ENCODE measurements at places on chromosomes 12 and 14.

DNA sequence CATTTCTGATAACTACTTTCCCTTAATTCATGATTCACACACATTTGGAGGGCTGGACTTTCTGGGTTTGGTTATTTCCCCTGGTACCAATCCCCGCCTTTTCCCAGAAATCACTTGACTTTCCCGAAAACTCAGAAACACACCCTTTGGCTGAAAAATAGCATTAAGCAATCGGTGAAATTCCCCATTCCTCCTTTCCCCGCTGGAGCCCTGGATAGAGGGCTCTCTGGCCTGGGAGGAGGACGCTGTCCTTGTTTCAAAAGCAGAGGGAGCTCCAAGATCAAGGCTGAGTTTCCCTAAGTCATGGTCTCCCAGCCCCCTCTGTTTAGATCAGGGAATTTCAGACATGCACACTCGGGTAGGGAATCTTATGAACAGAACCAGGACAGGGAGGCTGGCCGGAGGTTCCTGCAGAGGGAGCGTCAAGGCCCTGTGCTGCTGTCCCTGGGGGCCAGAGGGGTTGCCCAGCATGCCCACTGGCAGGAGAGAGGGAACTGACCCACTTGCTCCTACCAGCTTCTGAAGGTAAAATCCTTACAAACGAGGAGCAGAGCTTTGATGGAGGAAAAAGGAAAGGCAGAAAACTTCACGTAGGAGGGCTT, at the start of gene C1S:
Gene C1S, plus strand, starts transcription at position 366 of the 602 bp plus-strand sequence. CDS start 1,195 bp downstream, outside the sequence.
- DNase-seq = no peak

DNA sequence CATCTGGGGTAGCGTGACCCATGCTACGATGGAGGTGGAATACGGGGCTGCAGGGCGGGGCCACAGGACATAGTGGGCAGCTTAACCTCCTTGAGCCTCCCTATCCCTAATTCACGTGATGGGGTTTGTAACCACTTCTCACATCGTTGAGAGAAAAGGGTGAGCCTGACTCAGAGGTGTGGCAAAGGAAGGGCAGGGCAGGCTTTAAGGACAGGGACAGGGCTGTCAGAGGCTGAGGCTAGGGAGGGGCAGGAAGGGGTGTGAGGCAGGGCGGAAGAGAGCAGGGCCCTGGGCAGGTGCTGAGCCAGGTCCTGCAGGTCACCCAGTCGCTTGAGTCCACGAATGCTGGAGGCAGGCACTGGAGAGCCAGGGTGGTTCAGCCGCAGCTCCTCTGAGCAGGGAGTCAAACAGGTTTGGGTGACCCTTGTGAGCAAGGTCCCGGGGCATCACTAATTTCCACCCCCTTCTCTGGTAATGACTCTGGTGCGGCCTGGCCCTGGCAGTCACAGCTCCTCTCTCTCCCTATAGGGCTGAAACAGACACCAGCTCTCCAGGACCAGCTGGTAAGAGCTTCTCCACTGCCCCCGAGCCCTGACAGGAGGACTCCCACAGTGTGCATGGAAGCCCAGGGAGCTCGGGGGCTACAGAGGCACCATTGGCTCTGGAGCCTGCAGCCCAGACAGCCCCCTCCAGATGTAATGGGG, 7.5 kb upstream of the AQP2 start:
- DNase-seq = no peak

DNA sequence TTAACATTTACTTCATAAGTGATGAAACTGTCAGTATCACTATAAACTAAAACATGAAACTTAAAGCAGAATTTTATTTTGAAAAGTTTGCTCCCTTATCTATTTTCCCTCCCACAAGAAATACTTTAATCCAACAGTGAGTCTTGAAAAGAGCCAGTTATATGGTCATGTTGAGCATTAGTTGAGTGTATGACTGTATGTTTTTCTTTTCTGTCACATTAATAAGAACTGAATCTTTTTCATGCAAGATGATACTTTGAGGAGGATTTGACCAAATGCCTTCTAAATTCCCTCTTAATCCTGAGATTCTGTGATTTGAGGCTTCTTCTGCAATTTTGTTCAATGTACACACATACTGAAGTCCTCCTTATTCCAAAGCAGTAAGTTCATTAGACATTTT, 33.7 kb upstream of the YARS2 start:
- DNase-seq = no peak

GRCh38 chr12:104510873-104511440, 54.2 kb downstream of the CHST11 start:
- no peak for DNase-seq

DNA sequence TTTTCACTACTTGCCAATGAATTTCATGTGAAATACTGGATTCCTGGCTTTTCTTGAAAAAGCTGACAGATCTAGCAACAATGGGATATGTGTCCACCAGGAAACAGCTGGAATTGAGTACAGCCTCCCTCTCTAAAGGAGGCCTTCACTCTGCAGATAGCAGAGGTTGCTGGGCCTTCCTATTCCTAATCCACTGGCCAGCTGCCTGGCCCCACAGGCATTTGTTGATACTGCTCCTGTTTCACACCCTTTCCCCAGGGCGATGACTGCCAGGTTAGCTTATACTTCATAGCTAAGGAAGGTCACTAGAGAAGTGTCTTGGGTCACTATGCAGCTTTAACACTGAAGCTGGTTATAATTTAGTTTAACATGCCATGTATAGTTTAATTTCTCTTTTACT, 87.5 kb upstream of the PDZRN4 start:
- DNase-seq = no peak

- DNase-seq = peak; percentile 5
These were observed 169.9 kb downstream of the KIF21A start for GRCh38 chr12:39272871-39273655.

- DNase-seq = no peak
These were observed 767 bp upstream of the CCNT1 start for GRCh38 chr12:48717252-48717695.

Data from stimulated activated CD4-positive, alpha-beta T cell treated with anti-CD3 and anti-CD28 coated beads, Interleukin-1b, Interleukin-23, amount 100 ng/mL, for 4 hours (primary cell).